ENCODE measurements at places on chromosomes 3 and 15. TPM values are rescaled to one million over a fixed set of nuclear protein-coding genes. Genes with fewer than 3 reads are reported as not detected.

ITPKA gene
- total RNA-seq = 5.5 TPM

CCR3 gene
- total RNA-seq = 0.33 TPM

SGO1 gene
- 9.9 TPM for total RNA-seq

SMAD6 gene
- 16.6 TPM for total RNA-seq

USP3 gene
- total RNA-seq = 40.4 TPM

ZNF639 gene
- total RNA-seq = 36.4 TPM

VWA5B2 gene
- total RNA-seq = not detected

TUBGCP5 gene
- 25.2 TPM for total RNA-seq

LYZL4 gene
- not detected for total RNA-seq
